ENCODE measurements at places on chromosomes 2 and 18. TPM values are rescaled to one million over a fixed set of nuclear protein-coding genes. Genes with fewer than 3 reads are reported as not detected.

FAM237A gene
- total RNA-seq: not detected

SLC16A14 gene
- 17.5 TPM for total RNA-seq

DSG1 gene
- total RNA-seq: 8.5 TPM

CHST9 gene
- 3.8 TPM for total RNA-seq

HOXD8 gene
- total RNA-seq: 2.1 TPM

ANKRD29 gene
- total RNA-seq: 6.7 TPM

Data from camera-type eye (tissue), 1 donor.